CD4-positive, alpha-beta T cell treated with Interleukin-17A for 1 hour (primary cell): ENCODE measurements at places on chromosomes 3 and 15.

DNA sequence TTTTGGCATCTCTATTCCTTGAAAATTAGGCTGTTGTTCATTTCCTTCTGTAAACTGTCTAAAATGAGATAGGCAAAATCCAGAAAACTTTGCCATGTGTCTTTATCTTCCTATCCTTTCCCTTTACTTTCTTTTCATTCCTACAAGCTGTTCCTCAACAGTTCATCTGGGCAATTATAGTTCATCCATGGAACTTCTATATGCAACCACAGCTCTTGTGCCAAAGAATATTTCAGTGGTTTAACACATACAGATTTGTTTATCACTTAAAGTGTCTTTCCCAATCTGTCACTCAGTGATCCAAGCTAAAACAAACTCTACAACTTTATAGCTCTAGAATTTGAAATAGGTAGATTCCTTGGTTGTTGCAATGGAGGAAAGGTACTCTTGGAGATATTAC is 230.3 kb upstream of the EPHA6 start:
- DNase-seq, result no peak

GRCh38 chr3:42595682-42596081 is 4.8 kb upstream of the NKTR start:
- DNase-seq, result no peak

- DNase-seq, result no peak
Measured at GRCh38 chr15:60215225-60215963, 182.4 kb downstream of the ANXA2 start.

DNA sequence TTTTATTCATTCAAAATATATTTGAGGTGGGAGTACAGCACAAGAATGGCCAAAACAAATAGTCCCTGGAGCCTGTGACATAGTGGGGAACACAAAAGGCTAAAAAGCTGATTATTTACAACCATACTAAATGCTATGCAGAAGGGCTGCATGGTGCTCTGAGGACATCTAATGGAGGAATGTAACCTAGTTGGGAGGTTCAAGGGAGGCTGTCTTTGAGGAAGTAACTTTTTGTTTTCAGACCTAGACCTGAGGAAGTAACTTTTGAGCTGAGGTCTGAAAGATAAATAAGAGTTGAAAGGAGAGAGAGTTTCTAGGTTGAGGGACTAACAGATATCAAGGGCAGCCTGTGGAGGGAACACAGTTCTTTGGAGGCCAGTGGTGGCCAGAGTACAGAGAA is 34.8 kb upstream of the RASA2 start:
- peak; percentile 71 for DNase-seq

DNA sequence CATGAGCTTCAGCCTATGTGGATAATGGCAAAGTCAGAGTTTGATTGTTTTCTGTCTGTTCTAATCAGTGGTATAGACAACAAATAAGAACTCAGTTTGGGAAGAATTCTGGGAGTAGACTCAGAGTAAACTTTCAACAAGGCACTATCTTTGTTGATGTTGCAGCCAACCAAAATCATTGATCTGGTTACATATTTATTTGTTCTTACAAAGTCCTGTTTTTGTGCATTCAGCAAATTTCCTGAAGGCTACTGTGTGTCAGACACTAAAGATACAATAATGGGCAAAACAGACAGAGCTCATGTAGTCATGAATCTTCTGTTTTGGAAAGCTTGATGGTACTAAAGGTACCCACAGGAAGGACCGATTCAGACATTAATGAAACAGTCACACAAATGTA is 55.0 kb downstream of the GRM7 start:
- DNase-seq, result no peak

GRCh38 chr3:98027085-98027446 is 8.0 kb downstream of the GABRR3 start:
- DNase-seq, result no peak

- DNase-seq, result peak; percentile 81
Measured at GRCh38 chr15:74906450-74907162, at the start of gene FAM219B. Gene FAM219B, minus strand, starts transcription at chr15:74906851. Its CDS starts 51 bp downstream, at chr15:74906800.

GRCh38 chr3:172540049-172540448 is 16.8 kb upstream of the TNFSF10 start:
- DNase-seq, result no peak
